ENCODE measurements at places on chromosomes 12 and 14.

DNA sequence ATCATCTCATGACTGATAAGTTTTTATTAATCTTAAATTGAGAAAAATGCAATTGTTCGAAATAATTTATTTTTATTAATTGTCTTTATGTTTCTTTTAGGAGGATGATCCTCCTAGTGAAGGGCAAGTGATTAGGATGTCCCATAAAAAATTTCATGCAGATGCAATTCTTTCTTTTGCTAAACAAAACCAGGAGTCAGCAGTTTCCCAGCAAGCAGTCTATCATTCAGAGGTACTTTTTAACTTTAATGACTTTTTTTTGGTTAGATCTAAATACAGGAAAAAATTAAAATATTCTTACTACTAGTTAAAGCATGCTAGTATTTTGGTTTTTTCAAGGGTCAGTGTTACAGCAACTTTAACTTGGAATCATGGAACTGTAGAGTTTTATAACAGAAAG lies 64.5 kb downstream of the KIAA0586 start:
- no peak for DNase-seq

GRCh38 chr12:69313209-69313608 lies 35.0 kb upstream of the LYZ start:
- no peak for DNase-seq

- DNase-seq, result no peak
Observed at GRCh38 chr12:62006076-62006732, 254.0 kb upstream of the USP15 start.

- DNase-seq, result no peak
Observed at GRCh38 chr14:68574906-68575305, 218.0 kb downstream of the ZFP36L1 start.

DNA sequence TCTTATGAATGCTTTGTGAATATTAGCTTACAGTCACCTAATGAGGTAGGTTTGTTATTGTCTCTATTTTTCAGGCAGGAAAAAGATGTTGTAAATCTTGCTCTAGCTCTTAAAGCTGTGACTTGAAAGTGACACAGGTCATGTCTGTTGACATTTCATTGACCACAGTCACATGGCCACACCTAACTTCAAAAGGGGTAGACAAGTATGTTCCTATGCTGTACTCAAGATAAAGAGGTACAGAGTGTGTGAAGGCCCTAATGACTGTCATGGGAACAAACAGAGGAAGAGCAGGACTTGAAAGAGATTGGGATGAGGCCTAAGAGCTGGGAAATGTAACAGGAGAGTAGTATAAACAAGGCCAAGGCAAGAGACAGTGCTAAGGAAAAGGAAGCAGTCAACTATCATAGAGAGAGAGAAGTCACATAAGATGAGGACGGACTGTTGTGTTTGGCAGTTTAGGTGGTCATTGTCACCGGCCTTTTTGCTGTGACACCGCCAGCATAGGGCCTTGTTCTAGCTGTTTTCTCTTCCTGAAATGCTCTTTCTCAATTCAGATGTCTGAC lies 181.0 kb downstream of the CFAP54 start:
- no peak for DNase-seq

GRCh38 chr12:22038734-22039133 lies 7.3 kb upstream of the CMAS start:
- DNase-seq, result no peak

- no peak for DNase-seq
Observed at GRCh38 chr12:42124764-42125387, 19.8 kb downstream of the GXYLT1 start.

GRCh38 chr14:42002141-42002540 lies 395.5 kb downstream of the LRFN5 start:
- no peak for DNase-seq

DNA sequence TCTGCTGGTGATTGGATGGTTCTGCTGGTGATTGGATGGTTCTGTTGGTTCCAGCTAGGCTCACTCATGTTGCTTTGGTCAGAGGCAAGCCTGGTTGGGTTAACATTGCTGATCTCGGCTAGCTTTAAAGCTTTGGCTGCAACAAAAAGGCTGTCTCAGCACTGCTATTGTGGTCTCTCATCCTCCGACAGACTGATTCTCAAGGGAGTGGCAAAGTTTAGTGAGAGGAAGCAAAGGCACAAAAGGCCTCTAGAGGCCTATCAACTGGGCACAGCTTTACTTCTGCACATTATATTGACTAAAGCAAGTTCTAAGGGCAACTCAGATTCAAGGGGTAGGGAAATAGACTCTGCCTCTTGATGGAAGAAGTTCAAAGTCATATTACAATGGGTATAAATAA lies 84.7 kb upstream of the LGR5 start:
- DNase-seq, result no peak

- DNase-seq, result no peak
Observed at GRCh38 chr14:80419345-80419744, 208.0 kb upstream of the DIO2 start.

DNA sequence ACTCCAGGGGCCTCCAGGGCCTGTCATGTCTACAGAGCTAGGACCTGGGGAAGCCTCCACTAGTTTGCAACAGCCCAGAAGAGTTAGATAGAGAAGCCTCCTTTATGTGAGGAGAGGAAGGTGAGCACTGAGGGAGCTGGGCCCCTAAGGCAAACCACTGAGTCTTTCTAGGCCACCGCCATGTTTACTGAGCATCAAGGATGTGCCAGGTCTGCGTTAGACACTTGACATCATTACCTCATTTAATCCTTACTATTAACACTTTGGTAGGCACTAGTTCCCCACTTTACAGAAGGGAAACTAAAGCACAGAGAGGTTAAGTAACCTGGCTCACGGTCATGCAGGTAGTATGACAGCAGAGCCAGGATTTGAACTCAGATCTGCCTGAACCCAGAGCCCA lies 12.9 kb downstream of the CTDSP2 start:
- no peak for DNase-seq

GRCh38 chr14:85501751-85502150 lies 28.2 kb upstream of the FLRT2 start:
- DNase-seq, result no peak

GRCh38 chr12:6635375-6635855 lies 344 bp downstream of the LPAR5 start:
- peak; percentile 57 for DNase-seq

- DNase-seq, result no peak
Observed at GRCh38 chr14:49303946-49304516, 282.1 kb downstream of the RPS29 start.

- DNase-seq, result no peak
Observed at GRCh38 chr12:851343-851742, 98.2 kb downstream of the RAD52 start.

DNA sequence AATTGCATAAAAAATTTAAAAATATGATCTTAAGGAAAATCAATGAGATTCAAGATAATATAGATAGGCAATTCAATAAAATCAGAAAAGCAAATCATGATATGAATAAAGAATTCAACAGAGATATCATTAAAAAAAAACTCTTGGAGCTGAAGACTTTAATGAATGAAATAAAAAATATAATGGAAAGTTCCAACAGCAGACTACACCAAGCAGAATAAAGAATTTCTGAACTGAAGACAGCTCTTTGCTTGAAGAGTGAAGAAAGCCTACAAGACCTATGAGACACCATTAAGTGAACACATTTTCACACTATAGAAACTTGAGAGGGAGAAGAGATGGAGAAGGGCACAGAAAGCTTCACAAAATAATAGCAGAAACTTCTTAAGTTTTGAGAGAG lies 45.9 kb downstream of the PLBD1 start:
- DNase-seq, result no peak

GRCh38 chr14:91295276-91295845 lies 50.9 kb upstream of the GPR68 start:
- DNase-seq, result no peak

GRCh38 chr12:56897844-56898361 lies 36.3 kb downstream of the SDR9C7 start:
- DNase-seq, result no peak

DNA sequence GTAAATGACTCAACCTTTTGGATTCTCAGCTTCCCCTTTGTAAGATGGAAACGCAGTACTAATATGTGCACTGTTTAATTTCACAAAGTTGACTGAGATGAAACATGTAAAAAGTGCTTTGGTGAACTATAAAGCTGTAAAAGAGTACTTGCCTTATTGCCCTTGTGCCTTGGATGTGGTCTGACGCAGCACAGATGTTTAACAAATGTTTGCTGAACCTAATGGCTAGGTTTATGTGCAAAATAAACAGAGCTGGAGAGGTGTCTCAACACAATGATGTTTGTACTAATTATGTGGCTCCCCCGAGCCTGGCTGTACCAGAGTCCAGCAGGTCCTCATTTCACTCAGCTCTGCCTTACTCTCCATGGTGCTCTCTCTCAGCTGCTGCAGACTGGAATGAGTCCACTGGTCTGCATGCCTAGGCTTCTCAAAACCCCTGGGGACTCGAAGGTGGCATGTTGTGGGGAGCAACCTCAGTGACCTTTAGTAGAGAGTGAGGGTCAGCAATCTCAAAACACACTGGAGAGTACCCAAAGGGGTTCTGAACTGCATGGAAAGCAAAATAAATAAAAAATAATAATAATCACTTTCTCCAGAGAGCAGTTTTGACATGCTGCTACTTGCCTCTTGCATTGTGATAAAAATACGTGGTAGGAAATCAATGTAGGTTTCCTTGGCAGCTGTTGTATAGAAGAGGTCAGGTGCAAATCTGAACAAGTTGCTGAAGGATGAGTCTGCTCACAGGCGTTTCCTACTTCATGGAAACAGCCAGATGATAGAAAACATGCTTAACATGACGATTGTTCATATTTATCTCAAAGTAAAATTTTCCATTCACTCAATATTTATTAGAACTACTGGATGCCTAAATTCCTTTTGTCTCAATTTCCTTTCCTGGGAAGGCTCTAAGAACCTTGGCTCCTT lies 8.5 kb upstream of the AMIGO2 start:
- DNase-seq, result no peak

GRCh38 chr12:6606331-6607131 lies 648 bp downstream of the CHD4 start:
- DNase-seq, result no peak

DNA sequence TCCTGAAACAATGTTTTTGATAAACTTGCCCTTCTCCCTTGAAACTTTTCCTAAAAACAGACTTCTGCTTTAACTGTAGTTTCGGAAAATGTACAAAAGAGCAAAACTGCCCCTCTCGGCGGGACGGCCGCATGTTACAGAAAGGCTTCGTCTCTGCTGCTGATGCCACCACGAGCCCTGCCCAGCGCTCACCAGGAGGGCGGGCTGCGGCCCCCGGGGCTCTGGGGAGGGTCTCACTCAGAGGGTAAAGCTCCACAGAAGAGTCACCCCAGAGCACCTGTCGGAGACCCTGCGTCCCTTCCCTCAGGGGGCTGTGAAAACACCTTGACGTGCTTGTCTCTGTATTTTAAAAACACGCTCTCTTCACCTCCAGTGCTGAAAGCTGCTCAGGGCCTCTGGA lies 12.5 kb upstream of the GOLGA3 start:
- DNase-seq, result no peak

DNA sequence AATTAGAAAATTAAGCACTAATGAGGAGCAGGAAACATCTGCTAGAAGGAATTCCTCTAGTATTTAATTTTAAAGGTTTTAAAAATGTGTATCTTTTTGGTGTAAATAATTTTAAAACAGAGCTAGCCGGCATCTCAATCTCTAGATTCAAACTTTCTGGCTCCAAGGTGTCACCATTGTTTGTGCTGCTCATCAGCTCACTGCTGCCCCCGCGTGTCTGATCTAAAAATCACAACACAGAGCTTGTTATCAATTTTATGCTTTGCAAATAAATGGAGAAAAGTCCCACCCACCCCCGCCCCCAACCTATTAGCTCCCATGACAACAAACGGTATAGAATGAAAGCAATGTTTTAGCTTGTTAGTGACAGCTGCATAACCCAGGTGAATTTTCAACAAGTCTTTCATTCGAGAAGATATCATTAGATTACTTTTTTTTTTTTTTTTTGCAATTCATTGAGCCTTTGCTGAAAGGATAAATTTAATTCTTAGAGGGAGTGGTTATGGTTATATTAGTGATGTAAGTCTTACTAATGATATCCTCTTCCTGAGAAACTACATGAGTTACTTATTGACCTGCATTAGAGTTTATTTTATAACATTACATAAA lies 11.3 kb upstream of the ABHD12B start:
- peak; percentile 82 for DNase-seq

DNA sequence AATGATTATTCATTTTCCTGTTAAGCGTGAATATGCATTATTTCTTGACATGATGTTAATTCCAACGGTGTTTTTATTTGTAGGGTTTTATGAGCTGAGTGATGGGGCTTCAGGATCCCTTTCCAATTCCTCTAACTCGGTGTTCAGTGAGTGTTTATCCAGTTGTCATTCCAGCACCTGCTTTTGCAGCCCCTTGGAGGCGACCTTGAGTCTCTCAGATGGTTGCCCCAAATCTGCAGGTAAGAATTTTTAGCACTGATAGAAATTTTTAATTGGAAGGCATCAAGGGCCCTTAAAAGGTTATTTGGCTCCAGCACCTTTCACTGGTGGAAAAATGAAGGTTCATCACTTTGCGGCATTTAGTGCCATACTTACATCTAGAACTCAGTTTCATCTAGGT lies 3.7 kb downstream of the DACT1 start:
- DNase-seq, result no peak

All from activated T-cell treated with anti-CD3 and anti-CD28 coated beads for 24 hours (primary cell).